ENCODE measurements at places on chromosomes 5 and 9.

DNA sequence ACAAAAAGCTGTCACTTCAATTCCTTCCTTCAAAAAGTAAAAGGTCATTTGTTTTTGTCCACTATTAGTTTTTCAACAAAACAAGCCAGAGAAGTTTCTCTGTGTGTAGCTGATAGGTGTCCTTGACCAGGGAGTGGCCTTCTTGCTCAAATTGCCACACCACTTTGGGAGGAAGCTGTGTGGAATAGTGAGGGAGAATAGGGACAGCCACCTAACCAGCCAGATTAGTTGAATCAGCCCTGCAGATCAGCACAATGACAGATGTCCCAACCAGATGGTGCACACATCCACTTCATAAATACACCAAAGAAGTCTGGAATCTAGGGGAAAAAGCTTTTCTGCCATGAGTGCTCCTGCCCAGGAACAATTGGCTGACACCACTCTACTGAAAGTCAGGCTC is 37.2 kb downstream of the NREP start:
- no peak for DNase-seq

DNA sequence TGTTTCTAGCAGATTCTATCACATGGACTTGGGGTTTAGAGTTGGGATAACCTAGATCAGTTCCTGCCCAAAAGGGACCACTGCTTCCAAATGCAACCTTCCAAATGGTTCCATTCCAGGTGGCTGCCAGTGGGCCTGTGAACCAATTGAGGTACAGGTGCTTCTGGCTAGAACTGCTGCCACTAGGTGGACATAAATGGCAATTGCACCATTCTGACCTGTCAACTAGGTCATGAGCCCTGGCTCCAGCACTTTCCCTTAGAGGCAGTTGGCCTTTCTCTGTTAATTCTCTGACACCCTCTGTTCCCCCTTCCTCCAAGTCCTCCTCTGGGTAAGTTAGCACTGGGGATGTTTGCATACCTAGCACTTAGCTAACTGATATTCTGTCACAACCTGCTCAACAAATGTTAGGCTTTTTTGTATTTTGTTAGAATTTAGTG is 16.6 kb upstream of the HEMGN start:
- DNase-seq = no peak

- DNase-seq = no peak
These were observed 439.3 kb upstream of the KLF4 start for GRCh38 chr9:107928701-107929371.

DNA sequence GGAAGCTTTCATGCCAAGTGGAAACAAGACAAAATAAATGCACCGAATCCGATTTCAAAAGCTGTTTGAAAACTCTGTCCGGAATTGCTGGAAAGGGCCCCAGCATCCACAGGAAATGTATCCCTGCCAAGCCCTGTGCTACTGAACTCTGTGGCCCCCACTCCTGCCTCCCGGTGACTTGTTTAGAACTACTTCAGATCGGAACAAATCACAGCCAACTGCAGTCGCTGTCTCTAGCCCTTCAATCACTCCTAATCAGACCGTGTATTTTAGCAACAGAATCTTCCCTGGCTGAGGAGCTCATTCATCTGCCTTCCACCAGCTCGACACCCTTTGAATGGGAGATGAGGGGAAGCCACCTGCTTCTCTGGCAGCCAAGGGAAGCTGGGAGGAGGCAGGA is 94.1 kb downstream of the KCNIP1 start:
- no peak for DNase-seq

GRCh38 chr5:44707721-44708120 is 101.0 kb upstream of the MRPS30 start:
- no peak for DNase-seq

DNA sequence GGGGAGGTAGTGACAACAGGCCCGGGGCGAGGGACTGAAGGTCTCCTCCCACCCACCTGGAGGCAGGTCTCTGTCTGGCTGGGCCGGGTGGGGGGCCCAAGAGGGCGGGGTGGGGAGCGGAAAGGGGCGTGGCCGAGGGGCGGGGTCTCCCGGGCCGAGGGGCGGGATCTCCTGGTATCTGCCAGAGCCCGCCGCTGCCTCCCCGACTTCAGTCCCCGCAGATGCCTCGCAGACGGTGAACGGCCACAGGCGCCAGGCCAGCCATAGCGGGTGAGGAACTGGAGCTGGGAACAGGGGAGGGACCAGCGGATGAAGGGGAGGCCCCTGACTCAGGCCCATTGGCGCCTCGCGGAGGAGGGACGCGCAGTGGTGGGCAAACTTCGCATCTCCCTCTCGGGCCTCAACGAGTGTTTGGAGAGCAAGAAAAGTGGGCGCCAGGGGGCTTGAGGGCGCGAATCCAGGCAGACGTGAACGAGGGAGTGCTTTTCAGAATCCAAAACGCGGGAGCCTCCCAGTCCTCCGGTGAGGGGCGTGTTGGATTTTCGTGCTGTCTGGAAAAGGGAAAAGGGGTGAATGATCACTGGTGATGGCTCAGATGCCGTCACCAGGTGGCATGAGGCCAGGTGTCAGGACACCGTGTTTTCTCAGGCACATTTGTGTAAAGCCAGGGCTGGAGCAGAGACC is at the start of gene ADGRD2:
Gene ADGRD2 (plus strand): TSS at position 211 of the 684 bp plus-strand sequence. CDS start 1,216 bp downstream, outside the sequence.
- no peak for DNase-seq

Measured in stimulated activated CD8-positive, alpha-beta memory T cell treated with anti-CD3 and anti-CD28 coated beads, Interleukin-2, amount 100 ng/mL, for 1 hour (primary cell).